Large intestine (tissue), 12 donors: ENCODE measurements at places on chromosomes 16 and 17. TPM values are rescaled to one million over a fixed set of nuclear protein-coding genes. Genes with fewer than 3 reads are reported as not detected.

Gene TP53TG3B
- polyA plus RNA-seq: not detected

Gene EFNB3
- 7.4 TPM for polyA plus RNA-seq

Gene TBX21
- polyA plus RNA-seq: 0.28 TPM

Gene KRTAP4-9
- polyA plus RNA-seq: not detected

Gene MED9
- polyA plus RNA-seq: 17.4 TPM
